Stimulated activated CD4-positive, alpha-beta T cell treated with anti-CD3 and anti-CD28 coated beads, Interleukin-12 subunit alpha, Interleukin-12 subunit beta, amount 100 ng/mL, for 4 hours (primary cell): ENCODE measurements at places on chromosomes 7 and 10.

GRCh38 chr10:48821111-48821510, 118.5 kb downstream of the LRRC18 start:
- DNase-seq: no peak

GRCh38 chr10:86446987-86447386, 74.6 kb downstream of the WAPL start:
- DNase-seq: no peak

- DNase-seq: no peak
Observed at GRCh38 chr10:53356616-53357349, 584.2 kb upstream of the MBL2 start.

DNA sequence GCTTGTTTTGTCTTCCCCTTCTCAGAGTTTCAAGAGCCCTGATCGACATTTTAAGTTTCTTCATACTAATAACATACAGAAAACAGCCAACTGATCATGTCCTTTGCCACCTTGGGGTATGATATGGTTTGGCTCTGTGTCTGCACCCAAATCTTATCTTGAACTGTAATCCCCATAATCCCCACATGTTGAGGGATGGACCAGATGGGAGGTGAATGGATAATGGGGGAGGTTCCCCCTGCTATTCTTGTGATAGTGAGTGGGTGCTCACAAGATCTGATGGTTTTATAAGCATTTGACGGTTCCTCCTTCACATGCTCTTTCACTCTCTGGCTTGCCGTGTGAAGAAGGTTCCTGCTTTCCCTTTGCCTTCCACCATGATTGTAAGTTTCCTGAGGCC, 190.3 kb downstream of the CHCHD3 start:
- no peak for DNase-seq

DNA sequence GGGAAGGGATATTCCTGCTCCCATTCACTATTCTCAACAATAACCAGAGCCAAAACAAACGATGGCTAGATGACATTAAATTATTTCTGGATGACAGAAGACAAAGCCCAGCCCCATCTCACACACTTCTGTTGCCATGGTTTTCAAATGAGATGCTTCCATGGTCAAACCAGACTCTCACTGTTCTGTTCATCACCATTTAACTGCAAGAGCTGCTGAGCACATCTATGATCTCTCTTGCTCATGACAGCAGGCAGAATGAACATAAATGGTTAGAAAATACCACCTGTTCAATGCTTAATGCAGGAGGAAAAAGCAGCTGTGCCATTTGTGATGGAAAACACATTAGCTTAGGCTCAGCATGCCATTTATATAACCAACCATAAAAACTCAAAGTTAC, 758.6 kb upstream of the ZWINT start:
- no peak for DNase-seq

DNA sequence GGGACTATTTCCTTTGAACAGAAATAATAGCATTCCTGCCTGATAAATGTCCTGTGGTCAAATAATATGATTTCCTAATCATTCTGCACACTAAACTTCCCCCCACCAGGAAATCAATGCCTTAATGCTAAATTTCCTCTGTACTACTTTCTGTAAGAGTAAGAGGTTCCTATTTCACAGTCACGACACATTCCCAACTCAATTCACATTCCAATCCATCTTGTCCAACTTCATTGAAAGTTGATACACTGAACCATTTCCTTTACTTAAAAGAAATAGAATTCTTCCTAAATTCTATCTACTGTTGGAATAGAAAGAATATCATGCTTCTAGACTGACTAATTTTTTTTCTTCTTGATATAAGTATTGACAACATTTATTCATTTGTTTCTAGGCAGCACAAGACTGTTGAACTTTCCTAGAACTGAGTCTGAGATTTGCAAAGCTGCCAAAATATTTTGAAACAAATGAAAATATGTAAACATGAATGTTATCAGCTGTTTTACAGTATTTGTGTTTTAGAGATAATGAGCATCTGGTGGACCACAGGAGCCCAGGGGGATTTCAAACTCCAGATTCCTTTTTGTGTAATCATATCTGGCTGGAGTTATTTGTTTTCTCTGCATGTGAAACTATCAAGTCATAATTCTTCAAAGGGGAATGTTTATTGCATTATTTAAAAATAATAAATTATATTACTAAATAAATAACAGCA, 121.5 kb downstream of the TPST1 start:
- DNase-seq: no peak

DNA sequence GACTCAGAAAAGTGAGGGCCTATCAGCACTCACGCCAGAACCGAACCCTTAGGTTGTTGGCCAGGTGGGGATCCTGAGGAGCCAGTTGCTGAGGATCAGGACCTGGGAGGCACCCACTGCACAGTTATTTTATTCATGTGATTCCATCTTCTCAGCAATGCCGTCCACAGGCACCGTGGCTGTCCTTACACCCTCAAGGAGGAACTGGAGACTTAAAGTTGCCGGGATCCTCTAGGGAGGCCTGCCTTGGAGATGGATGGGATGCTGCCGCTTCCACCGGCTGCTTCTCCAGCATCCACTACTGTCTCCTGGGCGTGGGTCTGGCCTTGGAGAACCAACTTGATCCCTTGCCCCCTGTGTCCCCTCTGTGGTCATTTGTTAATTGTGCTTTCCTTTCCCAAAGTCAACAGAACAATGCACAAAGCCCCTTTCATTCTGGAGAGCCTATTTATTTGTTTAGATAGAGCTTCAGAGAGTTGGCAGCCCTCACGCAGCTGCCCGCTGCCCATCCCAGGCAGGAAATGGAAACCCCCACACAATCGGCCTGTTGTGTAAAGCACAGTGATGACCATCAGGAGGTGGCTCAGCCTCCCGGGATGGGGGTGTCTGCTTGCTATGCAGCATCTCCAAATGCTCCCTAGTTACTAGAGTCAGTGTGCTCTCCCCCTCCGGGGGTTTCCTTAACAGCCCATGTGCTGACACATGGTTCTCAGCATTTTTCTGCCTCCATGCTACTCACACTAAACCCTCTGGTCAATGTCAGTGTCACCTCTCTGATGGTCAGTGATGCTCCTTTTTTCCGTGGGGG, 52.9 kb upstream of the IGFBP3 start:
- DNase-seq: no peak

GRCh38 chr10:10125676-10126075, 892.0 kb upstream of the CELF2 start:
- no peak for DNase-seq

- DNase-seq: no peak
Observed at GRCh38 chr10:127055263-127055662, 141.1 kb downstream of the INSYN2A start.

- no peak for DNase-seq
Observed at GRCh38 chr10:101643546-101643945, 51.4 kb downstream of the FBXW4 start.

DNA sequence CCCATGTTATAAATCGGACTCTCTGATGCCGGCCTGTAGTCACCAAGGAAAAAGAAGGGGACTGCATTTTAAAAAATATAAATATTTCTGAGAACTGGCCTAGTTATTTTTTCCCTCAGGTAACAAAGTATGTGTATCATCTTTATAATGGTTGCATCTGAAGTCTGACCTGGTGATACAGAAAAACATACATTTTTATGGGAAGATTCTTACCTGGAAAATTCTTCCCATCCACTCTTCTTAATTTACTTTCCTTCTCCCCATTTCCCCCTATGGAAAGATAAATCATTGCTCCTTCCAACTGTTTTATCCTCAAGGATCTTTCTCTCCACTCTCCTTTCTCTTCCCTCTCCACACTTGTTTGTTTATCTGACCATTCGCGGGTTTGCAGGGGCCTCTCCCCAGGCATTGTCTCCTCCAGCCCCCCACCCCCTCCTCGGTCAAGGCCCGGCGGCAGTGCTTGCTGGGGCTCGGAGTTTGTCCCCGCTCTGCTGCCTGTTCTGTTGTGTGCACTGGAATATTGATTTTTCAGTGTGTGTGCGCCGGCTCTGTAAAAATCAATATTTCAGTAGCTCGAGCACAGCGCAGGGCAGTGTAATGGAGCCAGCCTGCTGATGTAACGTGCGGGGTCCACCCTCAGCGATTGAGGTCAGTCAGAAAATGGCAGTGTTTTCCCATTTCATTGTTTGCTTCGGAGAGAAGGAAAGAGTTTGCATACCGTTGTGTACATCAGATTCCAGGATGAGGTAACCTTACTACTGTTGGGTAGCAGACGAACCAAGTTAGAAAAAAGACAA, 199.5 kb upstream of the NFE2L3 start:
- no peak for DNase-seq

DNA sequence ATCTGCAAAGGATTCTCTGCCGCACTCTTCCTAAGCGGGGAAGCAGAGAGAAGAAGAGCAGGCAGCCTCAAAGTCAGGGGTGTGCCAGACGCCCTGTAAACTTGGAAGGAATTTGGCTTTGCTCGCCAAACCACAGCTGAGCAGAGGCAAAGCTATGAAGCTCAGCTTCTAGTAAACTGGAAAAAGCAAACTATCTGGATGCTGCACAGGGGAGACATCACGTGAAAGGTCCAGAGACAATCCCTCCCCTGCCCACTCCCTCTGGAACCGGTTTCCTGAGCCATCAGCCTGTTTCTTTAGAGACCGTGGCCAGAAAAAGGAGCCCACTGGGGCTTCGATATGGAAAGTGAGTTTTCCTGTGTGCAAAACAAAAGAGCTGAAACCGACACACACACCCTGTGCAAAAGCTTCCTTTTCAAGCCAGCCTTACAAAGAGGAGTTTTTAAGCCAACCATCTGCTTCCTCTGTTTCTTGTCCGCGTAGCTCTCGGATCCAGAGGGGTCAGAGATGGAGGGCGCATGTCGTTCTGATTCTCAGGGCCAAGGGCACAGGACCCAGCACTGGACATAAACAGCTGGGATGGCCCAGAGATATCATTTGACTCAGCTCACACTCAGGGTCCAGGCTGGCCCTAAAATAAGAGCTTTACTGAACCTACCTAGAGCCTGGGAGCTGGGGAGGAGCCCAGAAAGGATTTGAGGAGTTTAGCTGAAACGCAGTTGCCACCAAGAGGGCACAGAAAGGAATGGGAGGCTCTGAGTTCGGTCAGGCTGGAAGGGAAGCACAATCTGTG, 58.2 kb upstream of the DNAAF5 start:
- no peak for DNase-seq

DNA sequence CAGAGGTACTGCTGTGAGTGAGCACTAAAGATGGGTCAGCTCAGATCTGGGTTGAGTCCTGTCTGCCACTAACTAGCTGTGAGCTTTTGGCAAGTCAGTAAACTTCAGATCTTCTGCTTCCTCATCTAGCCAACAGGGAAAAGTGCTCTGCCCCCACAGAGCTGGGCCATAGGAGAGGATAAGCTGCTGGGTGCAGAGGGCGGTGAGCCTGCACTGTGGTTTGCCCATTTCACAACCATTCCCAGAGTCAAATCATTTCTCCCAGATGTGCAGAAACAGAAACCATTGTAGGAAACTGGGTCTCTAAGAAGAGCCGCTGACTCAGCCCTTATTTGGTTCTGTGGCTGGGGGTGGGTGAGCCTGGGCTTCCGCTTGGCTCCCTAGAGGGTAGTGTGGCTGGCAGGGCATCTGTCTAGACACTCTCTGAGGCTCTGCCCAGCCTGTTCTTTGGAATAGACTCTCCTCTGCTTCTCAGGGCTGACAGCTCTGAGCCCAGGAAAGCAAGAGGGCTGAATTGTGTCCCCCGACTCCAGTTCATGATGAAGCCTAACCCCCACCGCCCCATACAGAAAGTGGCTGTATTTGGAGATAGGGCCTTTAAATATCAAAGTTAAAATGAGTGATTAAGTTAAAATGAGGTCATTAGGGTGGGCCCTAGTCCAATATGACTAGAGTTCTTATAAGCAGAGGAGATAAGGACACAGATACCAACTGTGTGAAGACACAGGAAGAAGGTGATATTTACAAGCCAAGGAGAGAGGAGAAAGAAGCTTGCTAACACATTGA, 29.5 kb upstream of the ARHGAP22 start:
- no peak for DNase-seq

- no peak for DNase-seq
Observed at GRCh38 chr10:44261710-44262455, 123.0 kb downstream of the CXCL12 start.

DNA sequence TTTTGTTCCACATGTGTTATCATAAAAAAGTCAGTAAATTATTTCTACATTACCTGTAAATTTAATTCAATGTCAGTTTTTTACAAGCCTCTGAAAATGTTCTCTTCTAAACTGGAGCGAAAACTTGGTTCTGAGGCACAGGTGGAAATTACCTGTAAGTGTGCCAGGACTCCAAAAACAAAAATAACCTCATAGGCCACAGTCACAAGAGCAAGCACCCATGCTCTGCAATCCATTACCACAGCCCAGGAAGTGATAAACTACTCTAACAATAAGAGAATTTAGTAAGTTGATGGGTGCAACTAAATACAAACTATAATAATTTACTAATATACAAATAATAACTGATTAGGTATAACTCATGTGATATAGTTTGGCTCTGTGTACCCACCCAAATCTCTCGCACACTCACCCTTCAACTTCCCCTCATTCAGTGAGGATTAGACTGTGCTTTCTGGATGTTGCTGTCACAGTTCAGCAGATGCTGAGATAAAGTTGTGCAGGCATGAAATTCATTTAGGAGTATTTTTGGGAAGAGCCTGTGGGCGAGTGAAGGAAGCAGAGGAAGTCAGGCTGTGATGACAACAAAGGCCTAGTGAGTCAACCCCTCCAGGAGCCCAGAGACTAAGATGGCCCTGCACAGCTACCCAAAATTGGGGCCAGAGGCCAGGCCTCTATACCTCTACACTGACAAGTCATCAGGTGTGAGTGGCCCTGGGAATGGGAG, 16.3 kb upstream of the GIMAP6 start:
- DNase-seq: no peak

DNA sequence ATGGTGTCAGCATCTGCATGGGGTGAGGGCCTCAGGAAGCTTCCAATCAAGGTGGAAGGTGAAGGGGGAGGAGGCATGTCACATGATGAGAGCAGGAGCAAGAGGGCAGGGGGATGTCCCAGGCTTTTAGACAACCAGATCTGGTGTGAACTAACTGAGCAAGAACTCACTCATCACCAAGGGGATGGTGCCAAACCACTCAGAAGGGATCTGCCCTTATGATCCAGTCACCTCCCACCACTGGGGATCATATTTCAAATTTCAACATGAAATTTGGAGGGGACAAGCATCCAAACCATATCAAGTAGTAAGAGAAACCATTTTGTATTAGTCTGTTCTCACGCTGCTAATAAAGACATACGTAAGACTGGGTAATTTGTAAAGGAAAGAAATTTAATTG, 33.6 kb downstream of the THNSL1 start:
- DNase-seq: no peak
